ENCODE measurements at places on chromosomes 7 and 10. TPM values are rescaled to one million over a fixed set of nuclear protein-coding genes. Genes with fewer than 3 reads are reported as not detected.

The BHLHA15 gene
- 0.87 TPM for total RNA-seq

The RHOBTB1 gene
- 30.9 TPM for total RNA-seq

The CFTR gene
- total RNA-seq, result not detected

The PRSS37 gene
- not detected for total RNA-seq

The MNX1 gene
- not detected for total RNA-seq

The AKR1C2 gene
- total RNA-seq, result 146 TPM

The NODAL gene
- total RNA-seq, result not detected

The MRC1 gene
- 201 TPM for total RNA-seq

The TMEM229A gene
- not detected for total RNA-seq

The PDE1C gene
- total RNA-seq, result 0.17 TPM

The MBLAC1 gene
- total RNA-seq, result 2.8 TPM

The STEAP1 gene
- 2.8 TPM for total RNA-seq

The WNT8B gene
- not detected for total RNA-seq

The CRPPA gene
- total RNA-seq, result 1.8 TPM

The PRF1 gene
- total RNA-seq, result not detected

The CCDC136 gene
- total RNA-seq, result 0.33 TPM

The STRIP2 gene
- 2.4 TPM for total RNA-seq

The ACHE gene
- total RNA-seq, result 5.1 TPM

The HOXA9 gene
- total RNA-seq, result 2.6 TPM

The MMP21 gene
- 1.1 TPM for total RNA-seq

The HKDC1 gene
- under 0.01 TPM for total RNA-seq

Measured in dermis lymphatic vessel endothelial cell (primary cell).